ENCODE measurements at places on chromosomes 5 and 9.

DNA sequence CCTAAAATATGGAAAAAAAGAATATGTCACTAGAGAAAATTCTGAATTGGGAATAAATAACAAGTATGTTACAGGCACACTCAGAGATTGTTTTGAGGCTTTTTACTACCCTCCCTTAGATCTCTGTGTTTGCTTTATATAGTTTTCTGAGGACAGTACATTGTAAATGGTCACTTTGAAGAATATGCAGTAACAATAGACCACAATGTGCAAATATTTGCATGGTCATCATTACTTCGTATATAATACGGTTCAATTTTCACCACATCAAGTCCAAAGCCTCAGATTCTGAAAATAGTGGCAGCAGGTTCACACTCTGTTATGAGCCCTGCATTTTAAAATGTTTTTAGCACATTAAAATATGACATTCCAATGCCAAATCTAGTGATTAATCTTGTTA, 238.6 kb downstream of the ADAMTS6 start:
- DNase-seq, result no peak

GRCh38 chr9:106283769-106284168, 579.2 kb upstream of the ZNF462 start:
- DNase-seq, result no peak

GRCh38 chr5:174293481-174293880, 248.0 kb downstream of the NSG2 start:
- no peak for DNase-seq

DNA sequence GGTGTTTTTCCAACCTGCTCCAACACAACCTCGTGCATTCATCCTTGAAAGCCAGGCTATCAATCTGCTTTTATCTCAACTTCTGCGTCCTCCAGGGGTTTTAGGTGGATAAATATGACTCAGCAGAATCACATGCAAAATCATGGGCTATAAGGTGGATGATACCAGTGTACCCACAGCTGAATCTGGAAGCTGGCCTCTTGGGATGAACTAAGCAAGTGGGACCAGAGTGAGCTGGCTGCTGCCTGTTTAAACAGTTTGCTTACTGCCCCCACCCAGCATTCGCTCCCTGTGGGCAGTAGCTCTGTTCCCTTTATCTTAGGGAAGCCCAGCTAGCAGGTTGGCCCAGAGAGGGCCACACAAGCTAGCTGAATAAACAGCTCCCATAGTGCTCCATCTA, 194.0 kb downstream of the CRB2 start:
- no peak for DNase-seq

- no peak for DNase-seq
Measured at GRCh38 chr5:142978726-142979125, 208.5 kb downstream of the ARHGAP26 start.
